ENCODE measurements at places on chromosomes 3 and 15.
A peak's percentile ranks its signal among the peaks of the same experiment; 100 is the strongest.

DNA sequence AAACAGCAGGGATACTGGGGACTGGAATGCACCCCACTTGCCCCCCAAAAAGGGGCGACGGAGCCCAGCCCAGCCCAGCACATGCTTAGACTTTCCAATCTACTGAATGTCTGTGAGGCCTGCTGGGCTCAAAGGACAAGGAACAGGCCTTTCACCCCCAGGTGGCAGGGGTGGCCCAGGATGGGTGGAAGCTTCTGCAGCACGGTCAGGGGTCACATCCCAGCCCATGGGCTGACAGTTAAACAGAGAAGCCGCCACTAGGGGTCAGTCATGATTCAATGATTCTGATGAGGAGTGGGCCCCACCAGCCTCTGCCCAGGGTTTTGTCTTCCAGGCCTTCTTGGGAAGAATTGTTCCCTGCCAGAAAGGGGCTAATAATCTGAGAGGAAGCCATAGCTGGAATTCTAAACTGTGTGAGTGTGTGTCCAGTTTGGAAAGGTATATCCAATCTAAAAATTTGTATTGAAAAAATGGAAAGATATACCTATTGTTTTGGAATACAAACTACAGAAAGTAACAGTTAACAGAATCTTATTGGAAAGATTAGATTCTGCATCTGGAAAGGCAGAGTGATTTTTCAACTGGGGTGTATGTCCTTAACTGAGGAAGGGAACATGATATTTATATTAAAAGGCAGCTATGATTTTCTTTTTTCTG is 2.2 kb downstream of the CHRNB4 start:
- peak; percentile 27 for DNase-seq

GRCh38 chr15:63836579-63836978 is 2.8 kb upstream of the HERC1 start:
- DNase-seq, result no peak

DNA sequence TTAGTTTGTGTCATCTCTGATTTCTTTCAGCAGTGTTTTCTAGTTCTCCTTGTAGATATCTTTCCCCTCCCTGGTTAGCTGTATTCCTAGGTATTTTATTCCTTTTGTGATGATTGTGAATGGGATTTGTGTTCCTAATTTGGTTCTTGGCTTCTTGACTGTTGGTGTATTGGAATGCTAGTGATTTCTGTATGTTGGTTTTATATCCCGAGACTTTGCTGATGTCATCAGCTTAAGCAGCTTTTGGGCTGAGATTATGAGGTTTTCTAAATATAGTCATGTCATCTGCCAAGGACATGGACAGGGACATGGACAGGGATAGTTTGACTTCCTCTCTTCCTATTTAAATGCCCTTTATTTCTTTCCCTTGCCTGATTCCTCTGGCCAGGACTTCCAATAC is 35.8 kb downstream of the MYO9A start:
- no peak for DNase-seq

- no peak for DNase-seq
Measured at GRCh38 chr3:177561769-177562392, 364.6 kb upstream of the TBL1XR1 start.

DNA sequence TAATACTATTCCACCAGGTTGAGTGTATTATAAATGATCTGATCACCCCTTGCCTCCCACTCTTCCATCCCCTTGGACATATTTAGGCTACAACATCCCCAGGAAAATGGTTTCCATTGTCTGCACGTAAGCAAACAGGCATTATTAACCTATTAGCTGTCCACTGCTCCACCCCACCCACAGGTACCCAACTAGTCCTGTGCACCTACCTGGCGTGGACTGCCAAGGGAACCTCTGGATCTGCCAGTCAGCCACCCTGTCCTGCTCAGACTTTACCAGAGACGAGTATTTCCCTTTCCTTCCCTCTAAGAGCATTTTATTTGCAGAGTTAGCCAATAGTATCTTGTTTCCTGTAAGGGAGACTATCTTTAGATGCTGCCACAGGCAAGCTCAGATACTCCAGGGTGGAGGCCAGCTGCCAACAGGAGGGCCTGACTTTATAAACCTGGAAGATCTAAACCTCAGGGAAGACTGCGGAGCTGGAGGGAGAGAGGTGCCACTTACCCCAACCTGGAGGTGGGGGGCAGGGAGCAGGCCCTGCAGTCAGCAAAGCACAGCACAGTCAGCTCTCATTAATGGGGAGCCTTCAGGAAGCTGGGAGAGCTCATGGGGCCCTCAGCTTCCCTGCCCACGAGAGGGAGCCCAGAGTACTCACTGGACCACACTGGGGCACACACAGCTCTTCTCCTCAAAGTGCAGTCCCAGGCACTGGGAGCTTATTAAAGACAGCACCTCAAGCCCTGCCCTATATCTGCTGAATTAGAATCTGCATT is at the start of gene CX3CR1:
CX3CR1 (minus strand) TSS at position 292 of the 773 bp plus-strand sequence. CDS start 13,527 bp downstream, outside the sequence.
- no peak for DNase-seq

GRCh38 chr3:194989241-194989640 is 281.7 kb downstream of the XXYLT1 start:
- DNase-seq, result no peak

GRCh38 chr3:133457025-133457424 is 57.2 kb downstream of the BFSP2 start:
- no peak for DNase-seq

- no peak for DNase-seq
Measured at GRCh38 chr3:14646589-14647413, 4.8 kb upstream of the CCDC174 start.

DNA sequence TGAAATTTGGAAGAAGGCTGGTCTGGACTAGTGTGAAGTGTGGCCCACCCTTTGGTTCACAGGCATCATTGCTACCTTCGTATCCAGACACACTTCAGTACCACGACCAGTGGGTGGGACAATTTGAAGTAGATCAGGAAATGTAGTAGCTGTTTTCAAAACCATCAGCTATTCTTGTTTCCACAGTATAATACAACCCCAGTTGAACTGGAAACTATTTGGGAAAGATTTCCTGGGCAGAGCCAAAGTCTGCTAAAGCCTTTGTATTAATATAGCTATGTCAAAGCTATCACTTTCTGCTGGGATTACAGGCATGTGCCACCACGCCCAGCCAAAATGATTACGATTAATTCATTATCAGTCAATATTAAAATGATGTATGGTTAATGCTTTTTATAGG is 298.8 kb upstream of the RASGRP1 start:
- no peak for DNase-seq

DNA sequence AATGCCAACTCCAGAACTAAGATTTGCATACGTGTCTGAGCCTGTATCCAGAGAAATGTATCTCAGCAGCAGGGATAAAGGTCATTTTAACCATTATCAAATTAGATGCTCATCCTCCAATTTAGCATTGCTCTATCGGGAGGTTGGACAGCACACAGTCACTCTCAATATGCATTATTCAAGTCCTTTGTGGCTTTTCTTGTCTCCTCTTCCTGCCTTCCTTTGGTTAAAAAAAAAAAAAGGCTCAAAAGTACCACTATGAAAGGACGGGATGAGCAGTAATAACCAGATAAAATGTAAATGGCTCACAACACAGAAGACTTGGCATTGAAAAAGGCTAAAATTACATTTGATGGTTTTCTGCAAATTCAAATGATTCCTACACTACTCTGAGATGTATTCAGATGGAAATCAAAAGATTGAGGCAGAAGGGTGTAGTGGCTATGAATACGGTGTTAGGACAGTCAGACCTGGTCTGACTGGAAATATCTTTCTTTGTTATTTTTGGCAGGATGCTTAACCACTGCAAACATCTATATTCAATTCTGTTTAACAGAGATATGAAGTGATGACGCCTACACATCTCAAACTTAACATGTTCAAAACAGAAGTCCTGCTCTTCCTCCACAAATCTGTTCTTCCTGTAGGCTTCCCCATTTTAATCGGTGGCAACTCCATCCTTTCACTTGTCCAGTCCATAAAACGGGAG is 109.6 kb downstream of the ADAMTS9 start:
- no peak for DNase-seq

GRCh38 chr3:196274585-196274984 is 12.9 kb downstream of the PCYT1A start:
- DNase-seq, result peak; percentile 60

GRCh38 chr3:14441240-14441919 is 39.0 kb downstream of the SLC6A6 start:
- DNase-seq, result no peak

GRCh38 chr15:91886878-91887277 is 33.4 kb downstream of the SLCO3A1 start:
- DNase-seq, result no peak

- no peak for DNase-seq
Measured at GRCh38 chr3:28218071-28218916, 23.1 kb upstream of the CMC1 start.

GRCh38 chr3:37148208-37148607 is 26.2 kb downstream of the LRRFIP2 start:
- no peak for DNase-seq

- no peak for DNase-seq
Measured at GRCh38 chr3:45387636-45388348, 584 bp upstream of the LARS2 start.

- DNase-seq, result no peak
Measured at GRCh38 chr3:79994397-79994796, 226.6 kb upstream of the ROBO1 start.

GRCh38 chr3:75692061-75692460 is 27.9 kb downstream of the FRG2C start:
- no peak for DNase-seq

DNA sequence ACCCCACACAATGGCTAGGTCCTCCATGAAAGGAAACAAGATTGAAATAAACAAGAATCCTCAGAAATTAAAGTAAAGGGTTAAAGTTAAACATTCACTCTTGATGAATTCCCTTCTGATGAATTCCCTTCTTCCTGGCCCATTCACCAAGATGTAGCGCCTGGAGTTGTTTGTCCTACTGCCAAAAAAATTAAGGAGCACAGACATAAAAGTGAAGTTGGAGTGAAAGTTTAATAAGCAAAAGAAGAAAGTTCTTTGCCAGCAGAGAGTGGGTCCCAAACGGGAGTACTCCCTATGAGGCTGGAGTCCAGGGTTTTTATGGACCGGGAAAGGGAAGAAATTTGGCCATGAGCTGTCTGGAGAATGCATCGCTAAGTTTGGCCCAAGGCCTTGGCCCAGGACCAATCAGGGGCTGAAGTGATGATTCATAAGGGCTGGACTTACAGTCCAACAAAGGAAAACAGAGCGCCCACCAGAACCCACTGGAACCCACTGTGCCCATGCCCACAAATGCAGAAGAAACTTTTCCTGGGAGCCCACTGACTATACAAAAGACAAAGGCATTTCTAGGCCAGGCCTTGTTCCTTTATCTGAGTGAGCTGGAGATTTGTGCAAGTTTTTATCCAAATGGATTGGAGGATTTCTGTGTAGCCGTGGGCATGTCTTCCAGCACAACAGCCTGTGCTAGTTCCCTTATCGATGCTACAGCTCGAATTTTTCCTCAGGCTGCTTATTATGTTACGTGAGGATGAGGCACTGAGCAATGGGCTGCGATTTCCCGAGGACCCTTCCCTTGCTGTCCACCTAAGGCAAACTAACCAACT is 1561.6 kb downstream of the OTOL1 start:
- no peak for DNase-seq

DNA sequence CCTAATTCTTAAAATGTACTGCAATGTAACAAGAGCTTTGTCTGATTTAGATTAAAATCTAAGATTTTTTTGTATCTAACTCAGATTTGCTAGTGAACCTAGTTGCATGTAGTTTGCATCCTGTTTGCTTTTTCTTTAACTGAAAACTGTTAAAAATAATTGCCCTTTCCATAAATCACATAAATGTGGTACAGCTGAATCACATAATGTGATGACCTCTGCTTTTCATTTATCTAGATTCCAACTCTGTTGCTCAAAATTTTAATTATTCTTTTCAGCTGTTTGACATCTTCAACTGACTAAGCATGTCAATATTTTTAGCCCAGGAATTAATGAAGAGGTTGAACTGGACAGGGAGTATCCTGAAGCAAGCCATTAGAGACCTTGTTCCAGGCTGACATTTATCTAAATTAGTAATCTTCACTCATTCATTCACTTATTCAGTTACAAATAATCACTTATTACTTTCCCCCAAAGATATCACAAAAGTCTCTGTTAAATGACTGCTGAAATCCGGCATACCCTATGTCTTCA is 101.9 kb upstream of the PLXND1 start:
- no peak for DNase-seq

DNA sequence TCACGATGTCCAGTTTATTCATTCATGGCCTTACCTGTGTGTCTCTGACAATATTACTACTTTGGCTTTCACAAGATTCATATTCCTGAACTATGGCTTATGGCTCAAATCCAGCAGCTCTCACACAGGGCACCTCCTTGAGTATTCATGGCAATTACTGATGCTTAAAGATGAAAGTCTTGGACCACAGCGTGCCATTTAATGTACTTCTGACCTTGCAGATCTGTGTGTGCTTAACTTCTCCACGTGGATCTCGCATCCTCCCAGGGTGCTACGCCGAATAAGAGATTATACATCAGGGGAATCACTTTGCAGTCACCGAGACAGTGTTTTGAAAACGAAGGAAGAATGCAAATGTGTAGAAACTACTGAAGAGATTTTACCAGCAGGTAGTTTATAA is 147.5 kb downstream of the TNIK start:
- no peak for DNase-seq

GRCh38 chr3:39804951-39805350 is 4.5 kb upstream of the MYRIP start:
- no peak for DNase-seq

- no peak for DNase-seq
Measured at GRCh38 chr3:47385007-47385406, 4.2 kb downstream of the PTPN23 start.

- DNase-seq, result no peak
Measured at GRCh38 chr3:87435926-87436620, 159.7 kb upstream of the POU1F1 start.

- DNase-seq, result no peak
Measured at GRCh38 chr3:129446926-129447325, 6.9 kb downstream of the IFT122 start.

DNA sequence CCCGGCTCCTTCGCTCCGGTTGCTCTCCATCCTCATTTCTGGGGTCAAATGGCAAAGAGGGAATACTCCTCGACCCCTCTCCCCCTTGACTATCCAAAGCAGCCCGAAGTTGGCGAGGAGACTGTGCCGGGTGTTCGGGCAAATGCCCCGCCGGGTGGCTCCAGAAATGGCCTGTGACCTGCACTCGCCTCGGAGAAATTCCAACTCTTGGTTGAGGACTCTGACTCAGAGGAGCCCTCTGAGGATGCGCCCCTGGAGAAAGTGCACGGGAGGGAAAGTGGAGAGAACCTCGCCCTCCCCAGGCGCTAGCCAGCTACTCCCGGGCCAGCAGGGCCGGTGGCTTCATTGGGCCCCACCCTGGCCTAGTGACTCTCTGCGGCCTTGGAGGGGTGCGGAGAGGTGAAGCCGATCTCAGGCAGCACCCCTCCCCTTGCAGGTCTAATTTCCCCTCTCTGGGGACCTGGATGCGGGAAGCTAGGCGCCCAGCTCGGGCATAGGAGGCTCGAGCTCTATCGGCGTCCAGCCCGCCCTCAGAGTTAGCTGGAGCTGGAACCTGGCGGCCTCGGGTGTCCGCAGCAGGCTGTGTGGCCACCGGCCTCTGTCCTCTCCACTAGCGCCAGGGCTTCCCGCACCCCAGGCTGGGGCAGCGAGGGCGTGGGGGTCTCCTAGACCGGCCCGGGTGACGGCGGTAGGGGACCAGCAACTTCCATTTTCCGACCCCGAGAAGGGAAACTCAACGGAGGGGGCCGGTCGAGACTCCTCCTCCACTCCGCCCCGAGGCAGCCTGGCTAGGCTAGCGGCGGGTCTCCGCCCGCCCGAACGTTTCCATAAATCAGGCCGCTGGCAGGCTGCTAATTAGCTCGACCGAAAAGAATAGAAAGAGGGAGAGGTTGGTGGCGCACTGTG is 29.4 kb downstream of the NR2F2 start:
- no peak for DNase-seq

- no peak for DNase-seq
Measured at GRCh38 chr3:149813367-149814281, 609 bp downstream of the RNF13 start.

- DNase-seq, result no peak
Measured at GRCh38 chr15:40908095-40908494, 13.8 kb downstream of the VPS18 start.

All from stimulated activated CD4-positive, alpha-beta T cell treated with anti-CD3 and anti-CD28 coated beads, TNF-alpha, amount 100 ng/mL, for 48 hours (primary cell).